Mammary epithelial cell (primary cell): ENCODE measurements at places on chromosomes 2 and 18.
A peak's percentile ranks its signal among the peaks of the same experiment; 100 is the strongest.

GRCh38 chr2:200329798-200330197 is 23.3 kb downstream of the SPATS2L start:
- DNase-seq = no peak

DNA sequence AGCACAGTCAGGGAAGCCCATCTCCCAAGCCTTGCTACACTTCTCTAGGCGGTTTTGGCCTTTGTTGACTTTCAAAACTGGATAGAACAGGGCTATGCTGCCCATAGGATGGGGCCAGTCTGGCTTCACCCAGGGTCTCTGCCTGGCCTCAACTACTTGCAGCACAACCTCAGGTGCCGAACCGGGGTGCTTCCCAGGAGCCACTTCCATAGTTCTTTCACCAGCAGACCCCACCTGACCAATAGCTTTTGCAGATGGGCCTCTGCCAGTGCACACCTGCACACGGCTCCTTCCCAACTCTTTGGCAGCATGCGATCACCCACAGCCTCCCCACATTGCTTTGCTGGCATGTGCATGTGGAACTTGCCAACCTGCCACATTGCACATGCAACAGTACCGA is 331.6 kb downstream of the CPS1 start:
- no peak for DNase-seq

GRCh38 chr2:8974016-8974415 is 29.5 kb downstream of the MBOAT2 start:
- DNase-seq = no peak

DNA sequence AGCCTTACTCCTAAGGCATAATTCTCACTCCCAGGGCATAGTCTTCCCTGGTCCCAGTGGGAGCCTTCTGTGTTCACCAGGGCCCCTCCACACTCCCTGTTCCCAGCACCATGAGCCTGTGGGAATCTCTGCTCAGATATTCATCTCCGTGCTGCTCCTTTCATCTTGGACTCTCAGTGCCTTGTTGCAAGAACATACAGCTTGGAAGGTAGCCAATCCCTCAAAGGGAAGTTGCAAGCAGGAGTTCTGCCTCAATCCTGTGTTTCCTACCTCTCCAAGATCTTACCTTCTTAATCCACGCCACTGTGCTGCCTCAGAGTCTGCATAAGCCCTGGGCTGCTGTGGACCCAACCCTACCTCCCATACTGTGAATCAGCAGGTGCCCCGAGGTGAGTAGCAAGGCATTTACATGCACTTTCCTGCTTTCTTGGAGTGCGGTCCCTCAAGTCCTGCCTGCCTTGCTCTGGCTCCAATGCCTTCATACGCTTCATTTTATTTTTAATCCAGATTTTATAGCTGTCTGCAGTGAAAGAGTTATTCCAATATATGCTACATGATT is 413.8 kb upstream of the RAB6C start:
- DNase-seq = no peak

DNA sequence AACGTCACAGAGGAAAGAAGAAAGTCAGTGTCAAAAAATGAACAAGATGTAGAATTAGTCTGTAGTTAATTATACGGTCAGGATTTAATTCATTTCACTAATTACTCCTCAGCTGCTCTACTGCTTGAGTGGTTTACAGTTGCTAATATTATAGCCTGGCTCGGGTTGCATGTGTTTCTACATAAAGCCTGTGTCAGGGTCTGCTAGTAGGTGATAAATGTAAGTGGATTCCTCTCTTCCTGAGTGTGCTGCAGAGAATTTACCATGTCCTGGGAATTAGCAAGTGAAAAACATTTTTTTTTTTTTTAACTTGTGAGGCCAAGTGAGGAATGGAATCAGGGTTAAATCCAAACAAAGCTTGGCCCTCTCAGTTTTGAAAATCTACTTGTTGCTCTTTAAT is 622.6 kb downstream of the EPHA4 start:
- DNase-seq = no peak

GRCh38 chr18:13868501-13869271 is 44.7 kb downstream of the MC5R start:
- DNase-seq = no peak

DNA sequence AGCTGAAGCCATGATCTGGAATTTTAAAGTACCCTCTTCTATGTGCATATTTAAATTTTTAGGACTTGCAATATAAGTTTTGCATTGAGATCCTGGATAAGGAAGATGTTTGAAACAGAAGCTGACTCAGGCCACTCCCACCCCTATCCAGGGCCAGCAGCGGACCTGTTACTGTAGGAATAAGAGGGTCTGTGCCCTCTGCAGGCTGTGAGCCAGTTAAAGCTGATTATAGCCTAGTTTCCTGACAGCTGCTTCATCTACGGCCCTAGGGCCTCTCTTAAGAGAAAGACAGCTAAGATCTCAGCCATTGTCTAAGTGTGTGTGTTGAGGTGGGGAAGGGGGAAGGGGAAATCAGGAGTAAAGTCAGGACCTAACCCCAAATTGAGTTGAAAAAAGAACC is 234.0 kb downstream of the HAUS1 start:
- DNase-seq = no peak

DNA sequence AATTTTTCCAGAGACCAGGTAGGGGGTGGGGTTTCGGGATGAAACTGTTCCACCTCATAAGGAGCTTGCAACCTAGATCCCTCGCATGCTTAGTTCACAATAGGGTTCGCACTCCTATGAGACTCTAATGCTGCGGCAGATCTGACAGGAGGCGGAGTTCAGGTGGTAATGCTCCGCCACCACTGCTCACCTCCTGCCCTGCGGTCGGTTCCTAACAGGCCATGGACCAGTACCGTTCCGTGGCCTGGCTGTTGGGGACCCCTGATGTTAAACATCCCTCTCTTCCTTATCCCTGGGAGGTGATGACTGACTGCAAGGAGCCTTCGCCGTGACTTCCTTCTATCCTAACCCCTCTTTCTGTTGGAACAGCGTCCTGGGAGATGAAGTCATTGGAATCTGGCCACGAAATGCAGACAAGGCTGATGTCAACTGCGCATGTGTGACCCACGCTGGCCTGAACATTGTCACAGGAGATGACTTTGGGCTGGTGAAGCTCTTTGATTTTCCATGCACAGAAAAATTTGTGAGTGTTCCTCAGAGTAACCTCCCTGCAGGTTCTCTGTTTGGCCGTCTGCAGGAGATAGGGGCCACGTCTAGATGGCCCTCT is 82.4 kb downstream of the RTN4 start:
- DNase-seq = no peak

GRCh38 chr2:68971591-68972231 is 2.7 kb upstream of the GKN1 start:
- DNase-seq = peak; percentile 98

DNA sequence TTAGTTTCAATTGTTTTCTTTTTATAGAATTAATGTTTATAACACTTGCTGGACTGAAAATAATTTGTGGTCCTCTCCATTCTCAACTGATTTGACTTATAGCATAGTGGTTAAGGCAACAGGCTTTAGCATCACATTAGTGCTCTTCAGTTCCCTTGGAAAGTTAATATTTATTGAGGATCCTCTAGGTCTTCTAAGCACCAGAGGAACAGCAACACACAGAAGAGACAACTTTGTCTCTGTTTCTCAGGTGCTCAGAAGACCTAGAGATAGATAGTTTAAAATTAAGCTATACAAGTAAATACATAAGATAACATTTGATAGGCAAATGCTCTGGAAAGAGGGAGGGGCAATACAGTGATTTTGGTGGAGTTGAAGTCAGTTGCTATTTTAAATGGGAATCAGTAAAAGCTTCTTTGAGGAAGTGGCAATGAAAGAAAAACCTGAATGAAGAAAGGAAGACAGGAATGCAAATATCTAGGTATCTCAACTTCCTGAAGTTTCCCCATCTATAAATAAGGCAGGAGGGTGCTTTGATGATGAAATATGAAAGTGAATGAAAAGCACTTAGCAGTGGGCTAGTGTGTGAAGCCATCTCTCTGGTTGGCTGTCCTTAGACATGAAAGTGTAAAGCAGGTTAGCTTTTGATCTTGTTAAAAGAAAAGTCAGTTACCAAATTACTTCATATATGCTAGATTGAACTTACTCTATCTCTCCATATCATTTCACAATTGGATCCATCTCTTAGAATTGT is 7.9 kb downstream of the NEUROD1 start:
- DNase-seq = no peak

DNA sequence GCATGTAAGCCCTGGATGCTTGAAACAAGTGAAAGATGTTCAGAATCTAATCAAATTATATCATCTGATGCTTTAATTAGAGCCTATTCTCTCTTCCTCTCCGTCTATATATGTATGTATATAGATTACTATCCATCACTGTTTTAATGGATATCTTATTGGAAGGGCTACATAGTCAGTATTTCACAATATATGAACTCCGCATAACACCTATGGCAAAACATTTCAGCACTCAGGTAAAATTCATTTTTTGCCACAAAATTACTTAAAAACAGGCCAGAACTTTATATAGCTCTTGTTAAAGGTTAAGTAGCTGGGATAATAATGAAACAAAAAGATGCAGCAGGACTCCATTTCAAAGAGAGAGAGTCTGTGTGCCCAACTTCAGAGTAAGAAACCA is 1.2 kb downstream of the PJVK start:
- DNase-seq = no peak

- no peak for DNase-seq
Measured at GRCh38 chr2:160816916-160817499, 323.4 kb upstream of the RBMS1 start.

DNA sequence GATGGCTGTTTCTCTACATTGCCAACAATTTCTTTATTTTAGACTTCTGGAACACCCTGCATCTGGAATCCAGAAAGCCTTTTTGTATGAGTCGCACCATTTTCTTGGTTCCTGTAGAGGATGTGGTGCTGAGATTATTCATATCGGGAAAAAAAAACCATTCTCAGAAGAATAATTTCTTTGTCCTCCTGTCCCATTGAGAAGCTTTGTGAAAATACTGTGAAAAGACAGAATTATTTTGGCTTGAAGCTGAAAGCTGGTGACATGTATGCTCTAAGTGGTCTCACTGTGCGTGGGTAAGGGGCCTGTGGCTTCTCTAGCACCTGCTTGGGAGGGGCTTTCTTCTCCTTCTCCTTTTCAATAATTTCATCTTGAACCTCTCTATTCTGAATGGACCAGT is 138.4 kb downstream of the FAM210A start:
- DNase-seq = no peak

DNA sequence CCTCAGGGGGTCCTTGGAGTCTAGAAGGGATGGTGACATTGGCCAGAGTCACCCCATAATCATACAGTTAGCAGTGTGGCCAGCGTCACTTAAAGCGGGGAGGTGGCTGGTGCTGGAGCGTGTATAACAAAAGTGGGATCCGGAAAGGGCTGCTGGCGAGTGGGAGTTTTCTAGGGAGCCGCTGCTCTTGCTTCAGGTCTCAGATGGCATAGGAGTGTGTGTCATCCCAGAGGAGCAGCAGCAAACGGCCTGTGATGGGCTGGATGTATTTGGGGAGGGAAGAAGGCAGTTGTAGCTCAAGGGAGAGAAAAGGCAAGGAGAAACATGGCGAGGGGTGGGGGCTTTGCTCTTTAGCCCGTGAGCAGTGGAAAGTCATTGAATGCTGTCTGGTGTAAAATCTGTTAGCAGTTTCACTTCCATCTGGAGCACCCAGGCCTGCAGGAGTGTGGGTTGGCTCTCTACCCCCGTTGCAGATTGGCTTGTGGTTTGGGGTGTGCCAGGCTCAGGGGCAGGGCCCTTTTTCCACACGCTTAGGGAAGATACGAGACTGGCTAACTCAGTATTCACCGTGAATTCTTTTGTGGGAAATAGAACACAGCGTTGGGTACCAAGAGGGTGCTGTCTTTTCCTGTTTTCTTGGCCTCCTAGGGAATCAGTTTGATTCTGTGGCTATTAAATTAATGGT is 120.5 kb downstream of the AGAP1 start:
- DNase-seq = no peak

DNA sequence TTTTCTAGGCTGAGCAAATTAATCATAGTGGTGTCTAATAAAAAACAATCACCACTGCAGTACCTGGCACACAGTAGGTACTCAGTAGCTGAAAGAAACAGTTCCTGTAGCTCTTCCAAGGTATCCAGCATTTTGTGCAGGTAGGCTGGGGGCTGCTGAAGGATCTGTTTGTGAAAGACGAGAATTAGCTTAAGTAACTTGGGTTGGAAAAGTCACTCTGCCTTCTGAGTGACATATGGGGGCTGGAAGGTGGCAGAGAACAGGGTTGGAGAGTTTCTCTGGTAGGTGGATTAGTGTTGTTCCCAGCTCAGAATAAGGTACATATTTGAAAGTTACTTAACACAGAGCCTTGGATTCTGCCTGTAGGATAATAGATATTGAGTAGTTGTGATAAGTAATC is 72.8 kb downstream of the FMNL2 start:
- no peak for DNase-seq

- DNase-seq = no peak
Measured at GRCh38 chr18:2617401-2617998, 38.0 kb upstream of the SMCHD1 start.

GRCh38 chr2:170467568-170468422 is 247.3 kb upstream of the SP5 start:
- no peak for DNase-seq

- no peak for DNase-seq
Measured at GRCh38 chr2:120899771-120900170, 164.1 kb downstream of the GLI2 start.
